Activated T-cell treated with anti-CD3 and anti-CD28 coated beads for 4 hours (primary cell): ENCODE measurements at places on chromosomes 6 and 20.

DNA sequence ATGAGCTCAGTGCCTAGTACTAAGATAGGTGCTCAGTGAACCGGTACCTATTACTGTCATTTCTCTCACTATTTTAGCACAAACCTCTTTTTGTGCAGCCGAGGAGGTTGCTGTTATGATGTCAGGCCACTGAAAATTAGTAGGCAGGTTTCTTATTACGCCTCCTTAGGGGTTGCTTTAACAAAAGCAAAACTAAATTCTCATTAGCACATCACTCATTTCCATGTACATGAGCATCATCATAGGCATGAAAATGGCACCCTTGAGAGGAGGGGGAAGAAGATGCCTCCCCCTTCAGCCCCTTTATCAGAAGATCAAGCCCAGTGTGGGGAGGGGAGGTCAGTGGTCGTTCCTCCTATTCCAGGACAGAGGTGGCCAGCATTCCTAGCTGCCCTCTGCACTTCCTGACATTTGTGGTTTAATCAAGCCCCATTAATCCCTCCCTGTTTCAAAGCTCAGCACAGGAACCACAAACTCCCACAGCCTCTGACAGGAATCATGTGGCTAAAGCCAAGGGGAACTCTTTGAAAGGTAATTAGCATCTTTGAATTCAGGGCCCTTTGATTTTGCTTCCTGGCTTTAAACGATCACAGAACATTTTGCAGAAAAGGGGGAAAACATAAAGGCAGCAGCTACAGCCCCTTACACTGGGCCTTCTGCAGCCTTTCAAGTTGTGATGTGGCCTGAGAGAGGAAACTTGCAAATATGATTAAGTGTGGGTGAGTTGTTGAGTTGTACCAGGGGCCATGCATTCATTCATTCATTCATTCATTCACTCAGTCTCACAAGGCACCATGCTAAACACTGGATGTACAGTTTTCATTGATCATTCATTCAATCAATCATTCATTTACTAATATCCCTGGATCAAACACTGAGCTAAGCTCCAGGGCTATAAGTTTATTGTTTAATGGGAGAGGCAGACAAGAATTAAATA is 31.9 kb upstream of the PSMF1 start:
- no peak for DNase-seq

- DNase-seq, result no peak
These were observed 18.3 kb upstream of the PHACTR1 start for GRCh38 chr6:12698298-12698697.

DNA sequence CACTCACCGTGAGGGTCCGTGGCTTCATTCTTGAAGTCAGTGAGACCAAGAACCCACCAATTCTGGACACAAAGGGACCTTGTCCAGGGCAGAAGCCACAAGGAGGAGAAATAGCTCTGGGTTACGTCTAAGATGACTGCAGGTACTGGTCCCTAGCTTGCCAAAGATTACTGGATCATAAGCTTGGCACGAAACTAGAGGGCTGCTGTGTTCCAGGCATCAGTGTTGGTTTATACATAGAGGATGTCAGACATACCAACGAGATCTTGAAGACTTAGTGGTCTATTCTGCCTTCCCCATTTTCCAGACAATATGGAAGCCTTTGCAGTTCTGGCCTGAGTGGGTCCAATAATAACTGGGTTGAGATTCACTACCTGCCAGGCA is 175.7 kb downstream of the TBX18 start:
- DNase-seq, result no peak

GRCh38 chr6:28003661-28004060 is 46.6 kb downstream of the OR2B6 start:
- DNase-seq, result no peak

DNA sequence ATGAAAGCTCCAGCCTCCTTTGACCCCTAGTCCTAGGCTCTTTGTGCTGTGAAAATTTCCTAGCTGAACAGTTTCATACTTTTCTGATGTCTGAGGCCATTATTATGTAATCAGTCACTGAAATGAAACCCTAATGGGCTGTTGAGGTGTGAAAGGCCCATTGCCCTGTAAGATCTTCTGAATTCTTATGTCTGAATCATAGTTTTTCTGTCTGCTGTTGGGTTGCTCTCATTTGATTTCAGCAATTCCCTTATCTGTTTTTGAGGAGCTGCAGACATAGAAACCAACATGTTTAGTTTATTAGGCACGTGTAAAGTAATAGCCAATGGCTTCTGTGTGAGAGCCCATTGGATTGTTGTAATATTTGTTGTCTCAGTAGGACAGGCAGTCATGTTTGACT is 118.1 kb downstream of the EYA4 start:
- DNase-seq, result no peak

DNA sequence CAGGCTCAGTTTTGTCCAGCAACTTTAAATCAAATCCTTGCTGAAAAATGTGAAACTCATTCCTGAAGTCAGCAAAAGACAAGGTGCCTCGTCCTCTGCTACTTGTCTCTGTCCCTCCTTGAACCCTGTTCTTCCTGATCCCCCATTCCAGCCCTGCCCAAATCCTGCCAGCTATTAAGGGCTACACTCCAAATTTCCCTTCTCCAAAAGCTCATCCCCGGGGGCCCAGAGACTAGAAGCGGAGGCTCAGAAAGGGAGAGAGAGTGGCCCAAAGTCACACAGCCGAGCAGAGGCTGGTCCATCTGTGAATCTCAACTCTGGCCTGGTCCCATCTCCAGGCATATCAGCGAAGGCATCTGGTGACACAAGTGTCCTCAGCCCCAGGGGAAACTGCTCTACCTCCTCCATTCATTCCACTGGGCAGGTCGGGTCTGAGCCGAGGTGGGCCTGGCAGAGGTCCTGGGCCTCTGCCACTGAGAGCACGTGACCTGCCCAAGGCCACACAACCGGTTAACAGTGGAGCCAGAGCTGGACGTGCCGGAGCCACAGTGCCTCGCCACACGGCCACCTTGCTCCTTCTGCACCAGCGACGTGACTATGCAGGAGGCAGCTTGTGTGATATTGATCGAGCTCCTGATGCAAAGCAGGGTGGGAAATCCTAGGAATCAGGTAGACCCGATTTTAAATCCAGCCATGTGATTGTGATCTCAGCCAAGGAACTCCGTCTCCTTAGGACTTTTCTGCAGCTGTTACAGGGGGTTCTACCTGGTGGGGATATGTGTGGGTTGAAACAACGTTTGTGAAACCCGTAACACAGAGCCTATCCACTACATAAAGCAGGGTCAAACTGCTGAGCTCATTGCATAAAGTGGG is 28.6 kb downstream of the NOL4L start:
- no peak for DNase-seq

GRCh38 chr20:56664796-56665195 is 35.7 kb downstream of the TFAP2C start:
- DNase-seq, result no peak
